ENCODE measurements at places on chromosomes 16 and 17.

GRCh38 chr17:69501591-69502468, 87.3 kb downstream of the MAP2K6 start:
- DNase-seq = peak; percentile 69

GRCh38 chr16:83538707-83539106, 269.1 kb upstream of the HSBP1 start:
- no peak for DNase-seq

DNA sequence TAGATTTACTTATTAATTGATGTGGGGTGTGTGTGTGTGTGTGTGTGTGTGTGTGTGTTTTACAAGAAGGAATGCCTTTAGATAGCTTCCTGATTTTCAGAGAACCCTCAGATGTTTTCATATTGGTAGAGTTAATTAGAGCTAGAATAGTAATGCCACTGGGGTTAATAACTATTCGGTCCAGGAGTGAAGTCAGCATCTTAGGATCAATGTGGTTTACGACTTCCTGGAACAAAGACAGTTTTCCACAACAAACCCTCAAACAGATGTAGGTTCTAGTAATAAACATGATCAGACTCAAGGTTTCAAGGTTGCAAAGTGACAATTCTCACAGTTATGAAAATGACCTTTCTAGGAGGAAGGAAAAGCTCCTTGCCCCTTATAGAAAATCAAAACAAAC, 12.2 kb upstream of the SLC52A1 start:
- no peak for DNase-seq

DNA sequence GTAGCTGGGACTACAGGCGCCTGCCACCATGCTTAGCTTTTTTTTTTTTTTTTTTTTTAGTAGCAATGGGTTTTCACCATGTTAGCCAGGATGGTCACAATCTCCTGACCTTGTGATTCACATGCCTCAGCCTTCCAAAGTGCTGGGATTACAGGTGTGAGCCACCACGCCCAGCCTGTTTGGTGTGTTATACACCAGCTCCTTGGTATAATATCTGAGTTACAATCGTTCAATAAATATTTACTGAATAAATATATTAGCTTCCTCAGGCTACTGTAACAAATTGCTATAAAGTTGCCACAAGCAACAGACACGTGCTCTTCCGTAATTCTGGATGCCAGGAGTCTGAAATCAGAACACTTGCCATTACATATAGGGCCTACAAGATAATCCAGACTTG, 13.6 kb upstream of the FAM20A start:
- DNase-seq = no peak

- DNase-seq = no peak
These were observed 902 bp upstream of the SPATA32 start for GRCh38 chr17:45262516-45263476.

DNA sequence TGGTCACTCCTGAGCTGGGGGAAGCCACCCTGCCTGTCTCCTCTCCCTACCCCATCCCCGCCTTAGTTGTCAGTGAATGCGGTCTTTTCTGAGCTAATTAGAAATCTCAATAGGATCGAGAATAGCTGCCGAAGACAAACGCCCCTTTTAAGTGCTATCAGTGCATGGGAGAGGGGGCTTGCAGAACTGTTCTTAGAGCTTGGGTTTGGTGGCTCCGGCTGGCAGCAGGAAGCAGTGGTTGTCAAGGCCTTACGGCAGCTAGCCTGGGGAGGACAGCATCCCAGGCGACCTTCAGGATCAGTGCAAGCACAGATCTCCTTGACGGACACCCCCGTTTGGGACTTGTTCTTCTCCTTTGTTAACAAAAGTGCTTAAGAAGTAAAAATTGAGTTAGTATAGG, 195.1 kb downstream of the CCDC182 start:
- DNase-seq = no peak

DNA sequence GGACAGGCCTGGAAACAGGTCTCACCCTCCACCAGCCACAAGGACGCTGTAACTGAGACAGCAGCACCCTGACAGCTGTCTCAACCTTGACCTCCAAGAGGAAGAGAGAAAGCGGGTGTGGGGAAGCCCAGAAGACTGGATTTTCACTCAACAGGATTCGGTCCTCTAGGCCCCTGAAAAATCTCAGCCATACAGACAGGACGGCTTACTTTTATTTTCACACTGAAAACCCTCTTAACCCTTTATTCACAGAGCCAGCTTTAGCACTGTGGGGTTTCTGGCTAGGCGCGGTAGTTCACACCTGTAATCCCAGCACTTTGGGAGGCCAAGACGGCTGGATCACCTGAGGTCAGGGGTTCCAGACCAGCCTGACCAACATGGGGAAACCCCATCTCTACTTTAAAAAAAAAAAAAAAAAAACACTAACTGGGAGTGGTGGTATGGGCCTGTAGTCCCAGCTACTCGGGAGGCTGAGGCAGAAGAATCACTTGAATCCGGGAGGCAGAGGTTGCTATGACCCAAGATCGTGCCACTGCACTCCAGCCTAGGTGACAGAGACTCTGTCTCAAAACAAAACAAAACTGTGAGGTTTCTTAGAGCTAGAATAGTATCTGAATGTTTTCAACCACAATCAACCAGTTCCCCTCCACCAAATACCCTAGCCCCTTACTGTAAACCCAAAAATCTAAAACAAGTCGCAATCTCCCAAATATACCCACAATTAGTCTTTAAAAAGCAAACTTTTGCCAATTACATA, 5.3 kb downstream of the ANKRD11 start:
- DNase-seq = no peak

- no peak for DNase-seq
These were observed 15.7 kb downstream of the CARHSP1 start for GRCh38 chr16:8853150-8853549.

DNA sequence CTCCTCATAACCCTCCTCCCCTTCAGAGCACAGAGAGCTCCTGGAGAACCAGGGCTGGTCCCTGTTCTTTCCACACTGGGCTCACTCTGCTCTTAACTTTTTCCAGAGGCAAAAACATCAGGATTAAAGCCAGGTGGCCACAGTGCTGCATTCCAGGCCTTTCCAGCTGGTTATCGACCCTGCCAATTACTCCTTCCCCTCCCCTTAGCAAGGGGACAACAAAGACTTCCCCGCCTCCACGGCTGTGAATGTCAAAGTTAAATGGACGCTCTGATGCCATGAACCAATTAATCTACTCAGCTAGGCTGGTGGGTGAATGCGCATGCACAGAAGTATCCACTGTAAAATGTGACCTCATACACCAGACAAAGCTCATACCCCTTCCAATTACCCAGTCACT, 23.1 kb downstream of the ACLY start:
- no peak for DNase-seq

- no peak for DNase-seq
These were observed 17.5 kb downstream of the LIMD2 start for GRCh38 chr17:63682441-63682840.

GRCh38 chr17:58195518-58196123, 3.1 kb downstream of the EPX start:
- DNase-seq = no peak

DNA sequence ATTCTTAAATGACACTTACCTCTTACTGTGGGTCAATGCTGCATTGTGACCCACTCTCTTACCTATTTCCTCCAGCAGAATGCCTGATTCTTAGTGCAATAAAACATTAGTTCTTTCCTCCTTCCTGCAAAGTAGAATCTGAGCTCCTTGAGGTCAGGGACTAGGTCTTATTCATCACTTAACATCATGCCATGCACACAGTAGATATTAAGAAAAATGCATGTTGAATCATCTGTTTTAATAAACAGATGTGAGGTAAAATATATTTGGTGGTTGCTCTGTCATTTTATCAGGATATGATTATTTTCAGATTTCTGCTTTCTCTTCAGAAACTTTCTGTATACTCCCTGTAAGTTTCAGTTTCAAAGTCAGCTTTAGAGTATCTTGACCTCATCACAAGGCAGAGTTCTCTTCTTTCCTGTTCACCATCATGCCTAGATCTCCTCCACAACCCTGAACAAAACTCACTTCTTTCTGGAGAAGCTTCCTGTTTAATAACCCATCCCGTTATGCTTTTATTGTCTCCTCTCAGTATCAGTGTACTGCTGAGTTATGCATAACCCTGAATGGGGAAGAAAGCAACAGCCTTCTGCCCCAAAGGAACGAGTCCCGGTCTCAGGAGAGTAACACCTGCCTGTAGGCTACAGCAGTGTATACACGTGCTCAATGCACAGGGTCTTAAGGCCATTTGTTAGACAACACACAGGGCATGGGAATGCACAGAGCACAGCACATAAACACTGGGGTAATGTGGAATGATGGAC, 30.3 kb upstream of the SUPT4H1 start:
- DNase-seq = no peak

GRCh38 chr17:27216836-27217235, 77.1 kb upstream of the WSB1 start:
- DNase-seq = no peak

GRCh38 chr17:37505333-37505732, 15.6 kb downstream of the DUSP14 start:
- DNase-seq = no peak

DNA sequence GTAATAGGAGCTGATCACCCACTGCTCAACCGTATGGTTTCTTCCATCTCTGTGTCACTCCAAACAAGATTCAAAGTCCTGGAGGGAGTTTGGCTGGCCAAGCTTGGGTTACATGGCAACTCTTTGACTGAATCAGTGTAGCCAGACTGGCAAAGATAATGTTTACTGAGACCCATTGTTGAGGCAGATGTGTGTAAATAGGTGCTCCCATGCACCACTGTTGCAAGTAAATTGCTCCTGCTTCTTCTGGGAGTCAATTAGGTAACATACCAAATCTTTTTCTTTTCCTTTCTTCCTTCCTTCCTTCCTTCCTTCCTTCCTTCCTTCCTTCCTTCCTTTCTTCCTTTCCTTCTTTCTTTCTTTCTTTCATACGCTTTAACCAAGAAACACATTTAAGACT, 86.3 kb upstream of the DHX40 start:
- DNase-seq = no peak

DNA sequence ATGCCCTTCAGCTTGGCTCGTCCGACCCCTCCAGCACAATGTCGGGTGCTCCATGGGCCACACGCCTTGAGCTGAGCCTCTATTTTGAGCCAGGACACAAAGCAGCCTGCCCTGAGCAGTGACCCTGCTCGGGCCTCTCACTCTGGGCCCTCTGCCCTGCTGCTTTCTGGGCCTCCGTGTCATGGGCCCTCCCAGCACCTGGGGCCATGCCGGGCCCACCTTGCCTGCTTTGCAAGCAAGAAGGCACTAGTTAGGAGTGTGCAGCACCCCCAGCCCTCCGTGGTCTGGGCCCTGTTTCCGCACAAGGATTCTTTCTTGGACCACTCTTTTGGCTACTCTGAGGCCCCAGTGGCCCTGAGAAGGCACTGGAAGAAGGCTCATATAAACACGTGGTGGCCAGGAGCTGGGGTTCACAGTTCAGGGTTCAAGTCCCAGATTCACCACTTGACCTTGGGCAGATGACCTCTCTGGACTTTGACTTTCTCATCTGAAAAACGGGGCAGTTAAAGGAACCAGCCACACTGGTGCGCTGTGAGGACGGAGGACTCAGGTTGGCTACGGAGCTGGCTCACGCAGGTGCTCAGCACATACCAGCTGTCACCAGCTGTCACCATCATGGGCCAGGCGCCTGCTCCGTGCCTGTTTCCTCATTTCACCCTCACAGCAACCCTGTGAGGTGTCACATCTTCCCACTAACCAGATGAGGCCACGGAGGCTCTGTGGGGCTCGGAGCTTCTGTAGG, 166.0 kb upstream of the GSE1 start:
- no peak for DNase-seq

- peak; percentile 93 for DNase-seq
These were observed 701 bp downstream of the JMJD6 start for GRCh38 chr17:76725580-76726230.

DNA sequence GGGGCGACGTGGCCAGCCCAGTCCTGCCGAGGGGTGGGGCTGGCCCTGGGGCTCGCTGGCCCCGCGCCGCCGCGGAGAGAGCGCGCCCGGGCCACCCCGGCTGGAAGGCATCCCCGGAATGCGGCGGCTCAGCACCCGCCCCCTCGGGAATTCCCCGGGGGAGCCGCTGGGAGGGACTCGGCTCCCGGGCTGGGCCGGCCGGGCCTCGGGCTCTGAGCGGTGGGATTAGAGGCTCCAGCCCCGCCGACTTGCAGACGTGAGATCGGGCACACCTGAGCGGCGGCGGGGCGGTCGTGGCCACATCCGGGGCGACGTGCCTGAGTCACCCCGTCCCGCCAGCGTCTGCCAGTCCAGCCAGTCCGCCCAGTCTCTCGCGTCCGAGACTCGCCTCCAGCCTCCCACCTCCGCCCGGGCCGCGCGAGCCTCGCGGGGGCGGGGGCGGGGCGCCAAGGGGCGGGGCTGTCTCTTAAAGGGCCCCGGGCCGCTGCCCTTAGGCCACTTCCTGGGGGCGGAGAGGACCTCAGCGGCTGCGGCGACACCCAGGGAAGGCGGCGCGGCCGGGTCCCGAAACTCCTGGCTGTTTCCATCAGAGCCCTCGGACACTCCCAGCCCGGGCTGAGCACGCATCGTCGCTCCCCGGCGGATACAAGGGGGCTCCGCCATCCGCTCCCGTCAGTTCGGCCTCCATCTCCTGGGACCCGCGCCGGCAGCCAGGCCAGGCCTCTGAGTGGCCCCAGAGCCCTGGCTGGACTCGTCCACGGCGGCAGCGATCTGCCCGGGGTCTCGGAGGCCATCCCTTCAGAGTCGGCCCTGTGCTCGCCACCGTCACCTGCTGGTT, at the start of gene KCTD11:
KCTD11 (plus strand) TSS at position 498 of the 838 bp plus-strand sequence.
- peak; percentile 96 for DNase-seq

- DNase-seq = no peak
These were observed 18.3 kb downstream of the KRT12 start for GRCh38 chr17:40848583-40849235.

DNA sequence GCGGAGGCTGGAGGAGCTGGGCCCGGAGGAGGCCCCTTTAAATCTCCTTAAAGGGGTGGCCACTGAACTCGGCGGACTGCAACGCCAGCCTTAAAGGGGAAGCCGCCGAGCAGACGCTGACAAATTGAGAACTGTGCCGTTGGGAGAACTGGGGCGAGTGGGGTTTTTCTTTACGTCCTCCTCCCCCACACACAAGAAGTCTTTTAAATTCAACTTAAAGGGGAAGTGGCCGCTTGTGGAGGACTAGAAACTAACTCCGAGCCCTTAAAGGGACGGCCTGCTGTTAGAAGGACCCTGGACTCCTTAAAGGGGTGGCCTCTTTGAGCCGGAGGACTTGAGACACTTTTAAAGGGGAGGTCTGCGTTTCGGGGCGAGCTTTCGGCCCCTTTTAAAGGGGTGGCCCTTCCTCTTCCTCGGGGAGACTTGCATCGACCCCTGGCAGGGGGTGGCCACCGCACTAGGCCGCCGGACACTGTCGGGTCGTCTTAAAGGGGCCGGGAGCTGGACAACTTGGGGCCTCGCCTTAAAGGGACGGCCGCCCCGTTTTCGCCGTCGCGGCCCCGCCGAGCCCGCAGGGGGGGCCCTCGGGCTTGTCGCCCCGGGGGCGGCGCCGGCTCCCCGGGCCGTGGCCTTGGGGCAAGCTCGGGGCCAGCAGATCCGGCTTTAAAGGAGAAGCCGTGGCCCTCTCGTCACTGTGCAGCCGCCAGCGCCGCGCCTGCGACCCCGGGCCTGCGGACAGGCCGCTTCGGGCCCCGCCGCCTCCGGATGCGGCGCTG, 688 bp downstream of the FBRS start:
- peak; percentile 99 for DNase-seq

Measured in kidney (tissue), 22 donors.